ENCODE measurements at places on chromosomes 11 and 22. TPM values are rescaled to one million over a fixed set of nuclear protein-coding genes. Genes with fewer than 3 reads are reported as not detected.
A peak's percentile ranks its signal among the peaks of the same experiment; 100 is the strongest.

DNA sequence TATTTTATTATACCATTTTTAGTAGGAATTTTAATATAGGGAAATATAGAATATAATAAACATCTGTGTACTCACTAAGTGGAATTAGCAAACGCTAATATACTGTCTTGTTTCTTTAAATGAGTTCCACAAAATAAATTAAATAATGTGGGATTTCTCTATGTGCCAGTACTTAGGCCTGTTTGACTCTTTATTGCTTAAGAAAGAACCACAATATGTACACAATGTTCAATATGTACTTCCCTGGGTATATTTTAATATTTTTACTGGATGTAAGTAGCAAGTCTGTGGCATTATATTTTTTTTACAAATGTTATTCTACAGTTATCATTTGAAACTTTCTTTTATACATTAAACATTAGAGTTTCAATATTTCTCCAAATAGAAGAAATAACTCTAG, 92.5 kb upstream of the CARD18 start:
- DNase-seq, result no peak

DNA sequence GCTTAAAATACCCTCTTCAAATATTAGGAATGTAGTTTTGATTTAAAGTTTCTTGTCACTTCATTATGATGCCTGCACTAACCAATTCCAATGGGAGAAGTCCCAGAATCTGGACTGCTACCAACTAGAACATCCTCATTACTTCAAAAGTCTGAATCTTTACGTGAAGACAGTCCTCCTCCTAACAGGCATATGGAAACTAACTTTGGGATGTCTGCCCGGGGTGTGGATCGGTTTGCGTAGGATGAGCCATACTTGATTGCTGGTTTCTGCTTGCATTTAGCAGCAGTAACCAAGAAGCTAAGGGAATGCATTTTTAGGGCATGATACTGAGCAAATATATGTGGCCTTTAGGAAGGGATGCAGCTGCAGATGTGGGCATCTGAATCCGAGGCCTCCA, 177.1 kb downstream of the LRRC4C start:
- no peak for DNase-seq

- peak; percentile 45 for DNase-seq
Observed at GRCh38 chr11:127000291-127000968, at the start of gene KIRREL3. TSS of gene KIRREL3 (minus strand) at chr11:127000770.

GRCh38 chr22:48346911-48347310, 1480.8 kb downstream of the BRD1 start:
- DNase-seq, result no peak

GRCh38 chr11:130780437-130780836, 135.8 kb downstream of the SNX19 start:
- DNase-seq, result no peak

- no peak for DNase-seq
Observed at GRCh38 chr11:132671851-132672370, 860.4 kb downstream of the OPCML start.

DNA sequence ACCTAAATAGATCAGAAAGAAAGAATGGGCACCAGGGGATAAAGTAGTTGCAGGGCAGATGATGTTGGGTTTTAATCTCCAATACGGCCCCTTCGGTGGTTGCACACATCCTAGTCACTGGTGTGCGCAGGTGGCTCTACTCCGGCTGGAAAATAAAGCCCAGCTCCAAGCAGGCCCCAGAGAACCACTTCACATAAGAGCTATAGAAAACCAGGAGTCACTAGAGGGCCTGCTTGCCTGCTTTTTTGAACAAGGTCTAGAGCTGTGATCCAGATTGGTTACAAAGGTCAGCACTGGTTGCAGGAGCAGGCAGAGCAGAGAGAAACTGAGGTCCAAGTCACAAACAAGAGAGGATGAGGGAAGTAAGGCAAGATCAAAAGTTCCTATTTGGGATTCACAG, 41.5 kb upstream of the MS4A8 start:
- peak; percentile 32 for DNase-seq

DNA sequence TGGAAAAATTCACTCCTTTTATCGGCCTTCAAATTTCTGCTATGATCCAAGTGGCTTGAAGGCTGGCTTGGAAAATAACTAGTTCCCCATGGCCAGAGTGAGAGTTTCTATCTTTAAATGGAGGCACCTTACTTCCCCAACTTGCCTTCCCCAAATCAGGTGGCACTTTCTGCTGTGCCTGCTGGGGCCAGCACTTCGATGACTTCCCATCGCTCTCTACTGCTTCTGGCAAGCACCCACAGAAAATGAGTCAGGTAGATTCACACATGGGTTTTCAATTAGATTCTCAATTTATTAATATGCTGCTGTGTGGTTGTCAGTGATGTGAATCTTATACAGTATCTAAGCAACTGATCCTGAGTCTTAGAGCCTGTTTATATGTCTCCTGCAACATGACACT, 398.8 kb upstream of the RAG2 start:
- peak; percentile 1 for DNase-seq

DNA sequence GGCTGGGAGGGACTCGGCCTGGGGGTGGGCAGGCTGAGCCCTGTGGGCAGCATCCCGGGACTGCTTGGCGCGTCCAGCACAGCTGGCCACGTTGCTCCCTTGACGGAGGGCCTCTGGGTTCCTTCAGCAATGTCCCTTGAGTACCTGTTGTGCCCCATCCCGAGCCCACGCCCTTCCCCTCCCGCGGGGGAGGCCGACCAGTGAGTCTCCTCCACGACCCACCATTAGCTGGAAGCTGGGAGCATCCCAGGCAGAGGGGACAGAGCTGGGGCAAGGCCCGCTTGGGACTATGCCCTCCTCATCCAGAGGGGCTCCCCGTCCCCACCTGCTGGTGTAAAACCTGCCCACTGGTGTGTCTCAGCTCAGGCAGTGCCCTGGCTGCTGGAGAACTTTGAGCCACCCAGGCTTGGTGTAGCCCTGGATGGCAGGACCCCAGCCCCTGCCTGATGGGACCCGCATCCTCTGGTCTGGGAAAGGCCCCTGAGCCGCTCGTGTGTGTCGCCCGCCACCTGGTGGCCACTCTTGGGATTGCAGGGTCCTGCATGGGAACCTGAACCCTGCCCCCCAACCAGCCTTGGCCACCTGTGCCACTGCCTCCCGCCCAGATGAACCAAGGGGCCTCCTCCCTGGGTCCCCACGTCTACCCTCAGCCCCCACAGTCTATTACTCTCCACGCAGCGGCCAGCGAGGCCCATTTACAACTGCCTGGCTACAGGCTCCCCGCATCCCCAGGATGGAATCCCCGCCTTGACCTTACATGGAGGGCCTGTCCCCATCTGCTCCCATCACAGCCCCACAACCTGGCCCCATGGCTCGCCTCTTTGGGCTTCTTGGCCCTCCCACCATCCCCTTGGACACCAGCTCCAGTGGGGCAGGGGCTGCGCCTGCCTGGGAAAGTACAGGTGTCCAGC, 16.6 kb upstream of the ARHGAP8 start:
- peak; percentile 47 for DNase-seq

GRCh38 chr22:37363261-37363992, 63.9 kb downstream of the ELFN2 start:
- DNase-seq, result no peak

GRCh38 chr11:111449696-111450479, 62.3 kb downstream of the BTG4 start:
- DNase-seq, result no peak

DNA sequence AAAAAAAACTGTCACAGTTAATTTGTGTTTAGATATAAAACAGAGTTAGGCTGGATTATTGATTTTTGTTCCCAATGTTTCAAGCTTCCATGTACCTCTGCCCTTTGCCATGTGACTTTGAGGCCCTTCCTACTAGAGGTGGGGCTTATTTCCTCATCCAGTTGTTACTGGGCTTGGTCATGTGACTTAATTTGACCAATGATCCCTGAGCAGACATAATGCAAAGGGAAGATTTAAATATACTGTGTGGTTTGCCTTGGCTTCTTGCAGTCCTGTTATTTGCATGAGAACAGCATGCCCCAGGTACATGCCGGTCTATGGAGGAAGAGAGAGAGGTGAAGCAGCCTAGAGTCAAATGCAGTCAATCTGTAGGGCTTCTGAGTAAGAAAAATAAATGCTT, 347.0 kb downstream of the MIAT start:
- no peak for DNase-seq

DNA sequence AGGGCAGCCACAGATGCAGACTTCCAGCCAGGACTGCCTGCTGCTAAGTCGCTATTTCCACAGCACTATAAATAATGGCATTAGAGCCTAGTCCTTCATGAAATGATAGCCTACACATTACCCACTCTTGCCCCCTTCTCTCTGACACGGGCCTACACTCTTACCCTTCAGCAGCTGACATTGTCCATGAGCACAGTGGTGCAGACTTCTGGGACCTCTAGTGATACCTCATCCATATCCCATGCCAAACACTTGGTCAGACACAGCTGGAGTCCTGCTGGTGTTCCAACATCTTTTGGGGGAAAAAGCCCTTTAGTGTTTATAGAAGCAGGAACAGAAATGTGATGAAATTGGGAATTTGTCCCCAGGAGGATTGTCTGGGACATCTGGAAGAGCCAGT, 43.4 kb upstream of the RAB1B start:
- DNase-seq, result no peak

DNA sequence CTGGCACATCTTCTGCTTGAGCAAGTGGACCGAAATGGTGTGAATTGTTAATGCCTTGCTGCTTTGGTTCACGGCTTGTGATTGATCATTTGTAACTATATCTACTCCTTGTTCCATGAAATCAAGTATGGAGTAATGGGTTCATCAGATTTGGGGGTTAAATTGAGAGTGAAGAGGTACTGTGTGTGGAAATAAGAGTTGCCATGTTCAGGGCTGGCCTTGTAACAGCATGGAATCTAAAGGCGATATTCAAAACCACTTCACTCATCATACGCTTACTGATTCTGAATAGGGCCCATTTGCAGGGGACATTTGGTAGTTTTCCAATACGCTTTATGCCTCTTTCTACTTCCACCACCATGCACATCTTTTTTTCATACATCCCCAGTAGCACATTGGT, 122.2 kb downstream of the DCDC1 start:
- DNase-seq, result no peak

DNA sequence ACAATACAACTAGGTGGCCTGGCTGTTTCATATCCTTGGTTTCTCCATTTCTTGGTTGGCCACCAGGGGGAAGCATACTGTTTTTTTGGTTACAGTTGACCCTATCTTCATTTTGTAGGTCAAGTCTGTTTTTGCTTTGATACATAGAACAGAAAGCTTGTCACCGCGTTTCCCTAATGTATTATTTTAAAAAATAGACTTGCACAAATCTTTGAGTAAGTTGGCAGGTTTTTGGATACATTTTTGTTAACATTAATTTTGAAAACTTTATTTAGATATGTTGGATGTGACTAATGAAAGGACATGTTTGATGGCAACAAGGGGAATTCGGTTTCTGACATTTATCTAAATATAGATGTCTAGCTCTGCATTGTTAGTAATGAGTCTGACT, 3.0 kb downstream of the NCR3LG1 start:
- DNase-seq, result peak; percentile 70

GRCh38 chr22:49100773-49101172, 726.9 kb downstream of the BRD1 start:
- DNase-seq, result no peak

Gene TMEM45B
- not detected for total RNA-seq

Gene PLEKHA7
- 1.3 TPM for total RNA-seq

Gene RFPL2
- not detected for total RNA-seq

Gene KIF18A
- total RNA-seq, result 23.1 TPM

Gene OR51B5
- total RNA-seq, result 118 TPM

Gene DDIAS
- 19.3 TPM for total RNA-seq

Gene CDC42EP1
- 95.3 TPM for total RNA-seq

Gene CTSC
- 0.06 TPM for total RNA-seq

All from HT1080 (cell line).